Substantia nigra (tissue), 51 donors: ENCODE measurements at places on chromosomes 2 and 18.

DNA sequence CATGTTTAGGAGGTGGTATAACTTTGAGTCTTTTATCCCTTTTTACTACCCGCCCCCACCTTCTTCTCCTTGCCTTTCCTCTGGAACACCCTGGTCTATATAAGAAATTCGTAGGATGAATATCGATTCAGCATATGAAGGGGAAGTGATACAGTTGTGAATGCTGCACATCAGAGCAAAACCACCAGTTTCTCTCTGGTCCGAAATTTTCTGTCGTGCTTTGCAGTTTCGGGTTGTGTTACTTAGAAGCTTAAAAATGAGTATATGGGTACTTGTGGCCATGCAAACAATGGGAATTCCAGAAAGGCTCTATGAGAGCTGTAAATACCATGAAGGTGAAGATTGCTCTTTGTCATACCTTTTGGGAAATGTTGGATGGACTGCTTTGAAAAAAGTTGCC lies 60.6 kb downstream of the DAW1 start:
- DNase-seq: no peak

GRCh38 chr2:222703091-222703490 lies 31.6 kb downstream of the MOGAT1 start:
- DNase-seq: no peak

DNA sequence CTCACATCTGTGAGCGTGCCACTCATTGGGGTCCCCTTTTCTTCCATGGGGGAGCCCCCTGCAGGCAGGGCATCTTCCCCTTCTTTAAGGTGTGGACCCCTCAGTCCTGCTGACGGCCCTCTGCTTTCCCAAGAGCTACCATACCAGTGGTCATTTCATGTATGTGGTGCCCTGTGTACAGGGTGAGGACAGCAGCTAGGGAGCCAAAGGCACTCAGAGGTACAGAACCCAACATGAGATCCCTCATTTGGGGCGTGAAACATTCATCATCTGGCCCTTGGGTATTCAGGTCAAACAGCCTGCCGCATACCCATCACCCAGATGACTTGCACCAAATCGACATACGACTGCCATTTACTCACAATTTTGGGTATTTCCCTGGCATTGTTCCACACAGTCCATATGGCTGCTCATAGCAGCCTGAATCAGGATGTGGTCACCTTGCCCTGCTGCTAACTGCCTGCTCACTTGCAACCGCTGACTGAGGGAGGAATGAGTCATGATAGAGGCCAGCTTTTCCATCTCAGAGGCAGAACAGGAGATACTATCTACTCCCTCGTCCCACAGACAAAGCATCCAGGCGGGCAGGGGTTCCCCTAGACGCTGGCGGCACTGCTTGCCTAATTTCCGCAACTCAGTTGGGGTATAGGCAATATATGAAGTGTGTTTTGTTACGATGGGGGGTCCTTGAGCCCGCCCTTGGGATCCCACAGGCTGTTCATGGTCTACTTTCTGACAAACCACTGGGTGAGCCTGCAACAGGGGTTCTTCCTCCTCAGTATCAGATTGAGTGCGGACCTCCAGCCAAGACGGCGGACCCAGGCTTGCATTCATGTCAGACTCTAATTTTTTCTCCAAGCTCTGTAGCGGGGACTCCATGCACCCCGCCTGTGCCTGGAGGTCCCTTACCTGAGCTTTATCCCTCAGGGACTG lies 228.6 kb downstream of the SATB2 start:
- DNase-seq: no peak

DNA sequence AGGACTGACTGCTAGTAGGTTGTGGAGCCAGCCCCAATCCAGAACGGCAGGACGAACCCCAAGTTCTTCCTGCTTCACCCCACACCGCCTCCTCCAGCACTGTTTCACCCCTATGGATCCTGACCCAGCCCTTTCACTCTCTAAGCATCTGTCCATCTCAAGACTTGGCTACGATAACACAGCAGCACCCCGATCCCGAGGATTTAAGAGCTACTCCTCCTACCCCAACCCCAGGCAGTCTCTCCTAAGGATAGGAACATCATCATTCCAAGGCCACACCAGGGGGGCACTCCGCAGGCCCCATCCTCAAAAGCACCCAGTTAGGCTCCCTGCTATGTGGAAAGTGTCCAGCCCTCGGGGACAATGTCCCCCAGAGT lies 645 bp downstream of the KCTD18 start:
- DNase-seq: no peak

- DNase-seq: no peak
Observed at GRCh38 chr18:46019936-46020335, 52.1 kb downstream of the PSTPIP2 start.
